Smooth muscle cell of trachea (primary cell): ENCODE measurements at places on chromosomes 2 and 18. TPM values are rescaled to one million over a fixed set of nuclear protein-coding genes. Genes with fewer than 3 reads are reported as not detected.

The SNTG2 gene
- not detected in 2 replicates for total RNA-seq

The ENOSF1 gene
- total RNA-seq = 39.9 and 59.1 TPM in 2 replicates

The EHD3 gene
- 33.0 and 34.6 TPM in 2 replicates for total RNA-seq

The HDAC4 gene
- 19.9 and 28.3 TPM in 2 replicates for total RNA-seq

The LCT gene
- under 0.01 TPM in 2 replicates for total RNA-seq

The UBXN4 gene
- 57.7 and 74.5 TPM in 2 replicates for total RNA-seq

The CNTNAP5 gene
- total RNA-seq = not detected in 2 replicates

The RND3 gene
- total RNA-seq = 413 and 658 TPM in 2 replicates

The CRYGC gene
- not detected in 2 replicates for total RNA-seq

The PMAIP1 gene
- 8.6 and 11.3 TPM in 2 replicates for total RNA-seq
